ENCODE measurements at places on chromosomes 3 and 15. TPM values are rescaled to one million over a fixed set of nuclear protein-coding genes. Genes with fewer than 3 reads are reported as not detected.
A peak's percentile ranks its signal among the peaks of the same experiment; 100 is the strongest.

DNA sequence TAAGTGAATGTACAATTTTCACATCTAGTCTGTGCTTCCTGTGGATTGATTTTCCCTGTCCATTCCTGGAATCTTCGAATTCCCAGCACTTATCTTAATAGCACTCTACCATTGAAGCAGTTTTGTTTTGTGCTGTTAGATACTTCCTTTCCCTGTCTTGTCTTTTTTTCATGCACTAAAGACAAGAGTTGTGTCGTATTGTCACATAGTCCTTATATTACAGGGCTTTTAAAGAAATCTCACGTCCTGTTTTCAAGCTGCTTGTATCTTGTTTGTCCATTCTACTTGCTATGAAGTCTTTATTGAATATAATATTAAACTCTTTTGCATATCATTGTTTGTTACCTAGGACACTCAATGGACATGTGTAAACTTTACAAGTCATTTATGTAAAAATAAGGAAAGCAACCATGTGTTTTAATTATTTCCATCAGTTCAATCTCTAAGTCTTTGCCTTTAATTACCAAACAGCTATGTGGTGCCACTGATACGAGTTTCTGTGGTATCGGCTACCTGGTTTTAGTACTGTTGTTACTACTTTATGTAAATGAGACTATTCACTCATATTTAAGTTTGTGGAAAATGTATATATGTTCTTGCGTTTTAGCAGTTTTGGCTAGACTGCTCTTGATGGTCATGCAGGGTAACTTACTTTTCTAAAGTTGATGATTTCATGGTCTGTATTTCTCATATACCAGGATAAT is 10.3 kb downstream of the PIK3CA start:
- H3K4me1 ChIP-seq = no peaks in the 10 kb centered on the region
- no peak overlapping the region for H3K4me3 ChIP-seq

DNA sequence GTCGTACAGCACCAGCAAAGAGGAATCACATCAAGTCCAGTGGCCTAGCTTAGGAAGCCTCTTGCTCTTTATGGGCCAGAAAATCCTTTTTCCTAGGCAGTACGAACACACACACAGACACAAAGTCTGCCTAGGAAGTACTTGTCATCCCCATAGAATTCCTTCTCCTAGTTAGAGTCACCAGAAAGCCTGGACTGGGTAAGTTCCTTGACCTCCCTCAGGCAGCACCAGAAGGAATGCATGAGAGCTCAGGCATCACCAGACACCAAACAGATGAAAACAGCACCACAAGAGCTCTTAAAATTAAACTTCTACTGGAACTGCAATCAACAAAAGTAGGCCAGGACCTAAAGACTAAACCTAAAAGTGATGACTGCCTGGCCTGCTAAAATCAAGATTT is 192.9 kb upstream of the CCDC54 start:
- H3K4me1 ChIP-seq = no peaks in the 10 kb centered on the region
- no peak for DNase-seq
- H3K36me3 ChIP-seq = no peaks in the 10 kb centered on the region
- H3K4me3 ChIP-seq = no peak overlapping the region
- no peaks in the 10 kb centered on the region for H3K27me3 ChIP-seq
- no peak overlapping the region for H3K27ac ChIP-seq

DNA sequence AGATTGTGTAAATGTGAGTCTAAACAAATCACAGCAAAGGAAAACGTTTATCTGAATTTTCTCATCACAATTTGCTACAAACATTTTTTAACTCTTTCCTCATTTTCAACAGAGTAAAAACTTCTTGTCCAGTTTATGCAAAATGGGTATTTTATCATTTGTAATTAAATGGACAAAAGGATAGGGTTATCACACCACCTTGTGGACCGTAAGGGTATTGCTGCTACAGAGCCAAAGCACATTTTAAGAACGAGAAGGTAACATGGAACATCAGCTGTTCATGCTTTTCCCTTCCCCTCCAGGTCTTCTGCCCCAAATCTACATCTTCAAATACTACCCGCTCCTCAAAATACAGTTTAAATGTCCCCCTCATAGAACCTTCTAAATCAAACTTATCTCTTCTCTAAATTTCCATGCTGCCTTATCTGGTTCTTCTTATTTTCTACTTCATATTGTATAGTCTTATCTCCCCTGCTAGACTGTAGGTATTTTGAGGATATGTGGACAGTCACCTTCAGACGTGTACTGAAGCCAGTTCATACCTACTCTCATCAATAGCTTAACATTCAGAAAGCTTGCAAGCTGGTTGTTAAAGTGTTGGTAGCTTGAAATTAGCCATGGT is 12.8 kb upstream of the SETMAR start:
- H3K27me3 ChIP-seq = no peaks in the 10 kb centered on the region
- H3K4me3 ChIP-seq = no peak overlapping the region
- DNase-seq = peak; percentile 35
- H3K27ac ChIP-seq = no peak overlapping the region

KLHL40 gene
- total RNA-seq = 0.11 TPM

SLCO3A1 gene
- 6.3 TPM for total RNA-seq

SRGAP3 gene
- total RNA-seq = 46.1 TPM
